ENCODE measurements at places on chromosomes 4 and X. TPM values are rescaled to one million over a fixed set of nuclear protein-coding genes. Genes with fewer than 3 reads are reported as not detected.

DNA sequence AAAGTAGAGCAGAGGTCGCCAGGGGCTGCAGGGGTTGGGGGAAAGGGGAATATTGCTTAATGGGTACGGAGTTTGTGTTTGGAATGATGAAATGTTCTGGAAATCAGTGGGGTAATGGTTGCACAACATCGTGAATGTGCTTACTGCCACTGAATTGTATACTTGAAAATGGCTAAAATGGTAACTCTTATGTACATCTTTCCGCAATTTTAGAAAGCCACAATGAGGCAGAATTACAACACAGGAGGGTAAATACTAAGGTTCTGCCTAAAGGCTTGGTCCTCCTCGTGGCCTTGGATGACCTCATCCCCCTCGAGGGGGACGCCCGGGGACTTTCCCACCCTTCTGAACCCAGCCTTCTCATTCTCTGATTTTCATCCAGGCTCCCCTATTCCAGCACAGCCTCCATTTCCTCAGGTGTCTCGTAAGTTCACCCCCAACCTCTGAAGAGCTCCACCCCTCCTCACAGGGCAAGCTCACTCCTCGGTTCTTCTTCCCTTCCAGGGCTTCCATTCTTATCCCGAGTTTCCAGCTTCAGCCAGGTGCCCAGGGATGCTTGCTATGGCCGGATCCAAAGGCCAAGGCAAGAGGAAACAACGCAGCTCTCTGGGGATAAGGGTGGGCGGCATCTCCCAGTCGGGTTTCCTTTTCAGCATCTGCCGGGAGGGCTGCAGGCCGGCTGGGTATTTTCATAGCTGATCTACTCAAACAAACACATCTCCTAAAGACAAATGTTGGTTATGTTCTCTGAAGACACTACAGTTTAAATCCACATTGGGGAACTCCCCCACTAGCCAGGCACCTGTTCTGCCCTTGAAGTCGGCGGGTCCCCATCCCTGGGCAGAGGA is 71.3 kb upstream of the ACSL1 start:
- no peaks in the 10 kb centered on the region for H3K36me3 ChIP-seq
- no peak overlapping the region for H3K27ac ChIP-seq
- no peaks in the 10 kb centered on the region for H3K4me1 ChIP-seq
- H3K27me3 ChIP-seq = no peaks in the 10 kb centered on the region
- H3K4me3 ChIP-seq = no peak overlapping the region

Gene BRS3
- total RNA-seq = not detected

- H3K27me3 ChIP-seq = no peaks in the 10 kb centered on the region
- no peak overlapping the region for H3K4me3 ChIP-seq
- DNase-seq = no peak
- H3K27ac ChIP-seq = no peak overlapping the region
These were observed 1024.1 kb downstream of the RPA4 start for GRCh38 chrX:97907791-97908190.

Gene ADH1B
- 1,760 TPM for total RNA-seq

Gene CXCL11
- total RNA-seq = not detected

DNA sequence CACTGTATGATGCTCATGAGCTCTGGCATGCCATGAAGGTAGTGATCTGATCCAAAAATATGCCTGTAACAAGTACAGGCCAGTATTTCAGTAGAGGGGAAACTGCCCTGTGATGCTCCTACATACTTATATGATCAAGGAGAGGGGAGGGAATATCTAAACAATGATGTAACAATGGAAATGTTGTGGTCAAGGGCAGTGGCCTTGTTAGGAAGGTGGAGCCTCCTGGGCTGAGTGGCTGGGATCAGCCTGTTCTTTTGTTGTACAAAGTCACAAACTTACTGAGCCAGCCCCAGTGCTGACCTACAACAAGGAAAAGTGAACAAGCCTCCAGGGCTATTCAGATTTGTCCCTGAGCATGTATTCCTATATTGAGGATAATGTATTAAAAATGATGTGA is 70.3 kb downstream of the ANXA10 start:
- no peaks in the 10 kb centered on the region for H3K36me3 ChIP-seq
- no peak overlapping the region for H3K27ac ChIP-seq
- no peaks in the 10 kb centered on the region for H3K4me1 ChIP-seq

Data from tibial nerve (tissue), 4 donors.